GM23338 (cell line): ENCODE measurements at places on chromosomes 2 and 18. TPM values are rescaled to one million over a fixed set of nuclear protein-coding genes. Genes with fewer than 3 reads are reported as not detected.
A peak's percentile ranks its signal among the peaks of the same experiment; 100 is the strongest.

The GPAT2 gene
- 2.0 and 2.2 TPM in 2 replicates for total RNA-seq

The CACNB4 gene
- 7.6 and 9.8 TPM in 2 replicates for total RNA-seq

DNA sequence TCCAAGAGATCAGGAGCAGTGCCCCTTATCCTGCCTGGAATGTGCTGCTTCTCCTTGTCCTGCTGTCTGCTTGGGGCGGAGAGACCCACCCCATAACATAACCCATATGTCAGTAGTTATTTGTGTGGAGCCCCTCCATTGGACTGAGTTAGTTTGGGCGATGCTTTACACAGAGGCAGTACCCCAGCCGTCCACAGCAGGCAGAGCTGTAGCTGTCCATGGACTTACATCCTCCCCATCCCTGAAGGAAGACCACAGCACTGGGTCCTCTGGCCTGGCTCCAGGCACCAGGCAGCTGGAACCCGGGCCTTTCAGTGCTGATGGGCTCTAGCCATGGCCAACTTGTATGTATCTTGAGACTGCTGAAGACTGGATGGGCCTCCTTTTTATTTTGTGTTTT, 20.3 kb downstream of the GKN2 start:
- peak; percentile 28 for DNase-seq
- H3K27ac ChIP-seq: no peak overlapping the region
- no peaks in the 10 kb centered on the region for H3K27me3 ChIP-seq
- H3K4me3 ChIP-seq: no peak overlapping the region

- H3K27ac ChIP-seq: no peak overlapping the region
- H3K36me3 ChIP-seq: no peaks in the 10 kb centered on the region
- no peaks in the 10 kb centered on the region for H3K4me1 ChIP-seq
- no peak for DNase-seq
- no peak overlapping the region for H3K4me3 ChIP-seq
Observed at GRCh38 chr2:178177066-178177679, 17.1 kb upstream of the OSBPL6 start.

GRCh38 chr2:172280571-172281361, 146.6 kb upstream of the ITGA6 start:
- peaks cover 19% of the 10 kb centered on the region for H3K4me1 ChIP-seq
- no peak for DNase-seq
- no peak overlapping the region for H3K4me3 ChIP-seq
- no peaks in the 10 kb centered on the region for H3K36me3 ChIP-seq

DNA sequence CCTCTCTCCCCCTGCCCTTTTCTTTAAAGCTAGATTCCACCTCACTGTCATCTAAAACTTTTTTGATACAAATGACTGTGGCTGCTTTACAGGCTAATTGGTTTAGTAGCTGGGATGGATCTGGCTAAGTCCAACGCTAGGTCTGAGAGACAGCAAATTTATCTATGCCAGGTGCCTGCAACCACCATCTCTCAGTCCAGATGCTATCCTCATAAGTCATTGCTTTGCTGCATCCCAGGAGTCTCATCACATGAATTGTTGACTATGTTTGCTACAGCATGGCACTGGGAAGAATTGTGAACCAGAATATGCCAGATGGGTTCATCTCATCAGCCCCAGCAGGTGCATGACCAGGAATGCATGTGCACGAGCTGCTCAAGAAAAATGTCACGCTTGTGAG, 100.0 kb upstream of the PID1 start:
- no peaks in the 10 kb centered on the region for H3K4me1 ChIP-seq
- no peak overlapping the region for H3K27ac ChIP-seq
- H3K27me3 ChIP-seq: no peaks in the 10 kb centered on the region
- no peak for DNase-seq
- no peaks in the 10 kb centered on the region; the same call in 1 of the 2 replicates for H3K36me3 ChIP-seq

The LYG2 gene
- 1.2 TPM in 1 of 2 replicates, not detected in the other for total RNA-seq

- no peak overlapping the region for H3K27ac ChIP-seq
- 0 out of 2 replicates have a peak, but pooled peaks cover 7% of the 10 kb centered on the region for H3K36me3 ChIP-seq
- DNase-seq: no peak
- peaks cover 3% of the 10 kb centered on the region; the same call in 1 of the 2 replicates for H3K4me1 ChIP-seq
- no peaks in the 10 kb centered on the region for H3K27me3 ChIP-seq
- no peak overlapping the region for H3K4me3 ChIP-seq
Observed at GRCh38 chr2:36438449-36438977, 82.9 kb downstream of the CRIM1 start.

DNA sequence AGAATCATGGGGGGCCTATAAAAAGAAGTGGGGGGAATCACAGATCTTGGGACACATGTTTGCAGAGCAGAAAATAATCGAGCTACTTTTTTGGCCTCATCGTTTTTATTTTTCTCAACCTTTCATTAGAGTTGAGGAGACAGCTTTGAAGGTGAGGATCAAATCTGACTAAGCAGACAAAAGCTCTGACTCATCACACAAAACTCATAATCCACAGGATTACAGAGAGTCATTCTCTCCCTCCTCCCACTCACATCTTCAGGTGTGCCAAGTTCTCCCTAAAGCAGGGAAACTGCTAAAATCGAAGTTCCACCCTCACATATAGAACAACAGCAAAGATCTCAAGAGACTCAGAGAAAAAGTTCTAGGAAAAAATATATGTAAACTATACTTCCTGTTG, 15.6 kb downstream of the BAZ2B start:
- H3K27me3 ChIP-seq: no peaks in the 10 kb centered on the region
- peaks cover 8% of the 10 kb centered on the region for H3K4me1 ChIP-seq
- DNase-seq: no peak
- no peak overlapping the region for H3K4me3 ChIP-seq
- peak overlapping the region; percentile 41; the same call in 1 of the 2 replicates for H3K27ac ChIP-seq

DNA sequence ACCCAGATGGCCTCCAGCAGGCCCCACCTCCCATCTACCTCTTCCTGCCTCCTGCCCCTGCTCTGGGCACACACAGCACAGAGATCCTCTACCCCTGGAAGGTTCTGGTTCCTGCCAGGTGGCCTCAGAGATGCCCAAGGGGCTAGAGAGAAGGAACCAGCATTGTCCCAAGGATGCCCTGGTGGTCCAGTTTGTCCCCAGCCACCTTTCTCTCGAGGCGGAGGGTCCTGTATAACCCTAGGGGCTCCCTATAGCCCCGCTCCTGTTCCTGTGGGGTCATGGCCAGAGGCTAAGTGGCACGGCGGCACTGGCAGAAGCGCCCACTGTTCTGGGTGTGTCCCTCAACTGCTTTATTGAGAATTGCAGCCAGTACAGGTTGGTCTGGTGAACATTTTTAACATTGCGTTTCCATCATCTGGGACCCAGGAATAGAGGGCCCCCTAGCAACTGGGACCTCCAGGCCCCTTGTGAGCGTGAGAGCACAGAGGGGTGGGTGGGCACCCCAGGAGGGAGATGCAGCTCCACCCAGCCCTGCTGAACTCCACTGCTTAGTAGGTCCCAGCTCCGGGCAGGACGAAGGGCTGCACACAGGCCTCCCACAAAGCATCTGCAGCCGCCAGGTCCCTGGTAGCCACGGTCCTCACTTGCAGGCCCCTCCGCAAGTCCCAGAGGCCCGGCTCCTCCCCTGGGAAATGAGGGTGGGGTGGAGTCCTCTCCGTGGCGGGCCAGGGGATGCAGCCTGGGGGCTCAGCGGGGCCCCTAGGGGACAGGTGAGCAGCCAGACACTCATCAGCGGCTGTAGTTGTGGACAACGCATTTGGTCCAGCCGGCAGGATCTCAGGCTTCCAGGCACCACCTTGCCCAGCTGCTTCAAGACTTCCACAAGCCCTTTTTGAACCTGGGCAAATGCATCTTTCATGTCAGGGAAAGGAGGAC, 33.1 kb downstream of the GPC1 start:
- no peak overlapping the region for H3K4me3 ChIP-seq
- 0 out of 2 replicates have a peak, but pooled peaks cover 8% of the 10 kb centered on the region for H3K27me3 ChIP-seq
- no peak for DNase-seq
- no peak overlapping the region for H3K27ac ChIP-seq
- H3K4me1 ChIP-seq: no peaks in the 10 kb centered on the region

DNA sequence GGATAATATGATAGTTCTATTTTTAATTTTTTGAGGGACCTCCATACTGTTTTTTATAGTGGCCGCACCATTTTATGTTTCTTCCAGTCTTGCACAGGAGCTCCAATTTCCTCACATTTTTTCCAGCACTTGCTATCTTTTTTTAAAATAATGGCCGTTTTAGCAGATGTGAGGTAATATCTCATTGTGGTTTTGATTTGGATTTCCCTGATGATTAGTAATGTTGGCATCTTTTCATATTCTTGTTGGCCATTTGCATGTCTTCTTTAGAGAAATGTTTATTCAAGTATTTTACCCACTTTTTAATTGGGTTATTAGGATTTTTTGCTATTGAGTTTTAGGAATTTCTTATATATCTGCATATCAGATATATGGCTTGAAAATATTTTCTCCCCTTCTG, 29.9 kb upstream of the NAPG start:
- no peak overlapping the region for H3K27ac ChIP-seq
- no peaks in the 10 kb centered on the region for H3K36me3 ChIP-seq
- no peak for DNase-seq
- H3K4me3 ChIP-seq: no peak overlapping the region

The RAPGEF4 gene
- total RNA-seq: 1.9 and 4.7 TPM in 2 replicates

- H3K27me3 ChIP-seq: no peaks in the 10 kb centered on the region
- H3K4me1 ChIP-seq: peaks cover 12% of the 10 kb centered on the region; the same call in 1 of the 2 replicates
- H3K36me3 ChIP-seq: no peaks in the 10 kb centered on the region
- H3K4me3 ChIP-seq: no peak overlapping the region
- H3K27ac ChIP-seq: no peak overlapping the region
Observed at GRCh38 chr2:170985407-170985806, 56.4 kb downstream of the GORASP2 start.

- no peaks in the 10 kb centered on the region for H3K27me3 ChIP-seq
- no peaks in the 10 kb centered on the region for H3K4me1 ChIP-seq
- no peak for DNase-seq
- no peak overlapping the region for H3K27ac ChIP-seq
- H3K36me3 ChIP-seq: no peaks in the 10 kb centered on the region
- H3K4me3 ChIP-seq: no peak overlapping the region
Observed at GRCh38 chr2:119574108-119574815, 30.0 kb downstream of the CFAP221 start.

The PLCD4 gene
- total RNA-seq: 0.80 TPM in 1 of 2 replicates, not detected in the other

The IHH gene
- total RNA-seq: not detected in 2 replicates

The ALPG gene
- 2.5 and 3.8 TPM in 2 replicates for total RNA-seq

GRCh38 chr2:203394519-203395227, 66.5 kb downstream of the ABI2 start:
- H3K27me3 ChIP-seq: no peaks in the 10 kb centered on the region
- peak; percentile 63 for DNase-seq
- H3K36me3 ChIP-seq: no peaks in the 10 kb centered on the region; the same call in 1 of the 2 replicates
- H3K4me3 ChIP-seq: no peak overlapping the region

DNA sequence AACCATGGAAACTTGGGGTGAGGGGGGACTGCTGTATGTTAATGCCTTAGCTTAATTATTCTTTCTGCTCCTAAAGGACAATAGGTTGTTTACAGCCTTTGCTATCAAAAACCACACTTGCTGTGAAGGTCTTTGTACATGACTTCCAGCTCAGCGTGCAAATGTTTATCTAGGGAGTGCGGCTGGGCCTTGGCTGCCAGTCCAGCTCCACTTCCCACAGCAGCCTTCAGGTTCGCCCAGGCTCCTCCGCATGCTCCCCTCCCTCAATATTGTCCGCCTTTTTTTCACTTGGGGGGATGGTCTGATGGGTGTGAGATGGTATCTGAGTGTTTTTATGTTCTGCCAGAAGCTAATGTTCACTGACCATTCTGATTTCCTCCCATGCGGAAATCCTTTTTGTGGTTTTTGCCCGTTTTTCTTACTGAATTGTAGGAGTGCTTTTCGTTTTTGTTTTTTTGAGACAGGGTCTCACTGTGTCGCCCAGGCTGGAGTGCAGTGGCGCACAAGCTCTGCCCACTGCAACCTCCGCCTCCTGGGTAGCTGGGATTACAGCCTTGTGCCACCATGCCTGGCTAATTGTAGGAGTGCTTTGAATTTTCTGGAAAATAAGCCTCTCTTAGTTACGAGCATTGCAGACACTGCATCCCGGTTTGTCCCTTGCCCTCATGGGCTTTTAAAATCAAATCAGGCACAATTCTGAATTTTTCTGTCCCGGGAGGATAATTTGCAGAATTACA, 28.8 kb downstream of the SH3BP4 start:
- H3K4me1 ChIP-seq: peaks cover 40% of the 10 kb centered on the region
- no peak for DNase-seq
- 0 out of 2 replicates have a peak, but pooled peaks cover 3% of the 10 kb centered on the region for H3K36me3 ChIP-seq
- no peak overlapping the region for H3K4me3 ChIP-seq
- no peaks in the 10 kb centered on the region for H3K27me3 ChIP-seq

- H3K27me3 ChIP-seq: no peaks in the 10 kb centered on the region
- peaks cover 4% of the 10 kb centered on the region for H3K4me1 ChIP-seq
- no peak overlapping the region for H3K4me3 ChIP-seq
- no peak for DNase-seq
Observed at GRCh38 chr2:96890252-96890651, 20.4 kb upstream of the SEMA4C start.

The SFTPB gene
- total RNA-seq: not detected in 2 replicates

The NOL4 gene
- total RNA-seq: 0.52 and 4.4 TPM in 2 replicates

DNA sequence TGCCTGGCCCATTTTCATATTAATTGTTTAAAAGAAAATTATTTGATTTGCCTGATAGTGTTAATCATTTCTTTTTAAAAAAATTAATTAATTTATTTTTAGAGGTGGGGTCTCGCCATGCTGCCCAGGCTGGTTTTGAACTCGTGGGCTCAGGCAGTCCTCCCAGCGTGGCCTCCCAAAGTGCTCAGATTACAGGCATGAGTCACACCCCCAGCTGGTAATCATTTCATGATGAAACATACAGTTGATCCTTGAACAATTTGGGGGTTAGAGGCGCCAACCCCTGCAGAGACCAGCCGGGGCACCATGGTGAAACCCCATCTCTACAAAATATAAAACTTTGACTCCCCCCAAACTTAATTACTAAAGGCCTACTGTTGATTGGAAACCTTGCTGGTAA, 7.9 kb downstream of the GPN1 start:
- H3K36me3 ChIP-seq: peaks cover 28% of the 10 kb centered on the region
- H3K27me3 ChIP-seq: no peaks in the 10 kb centered on the region
- DNase-seq: no peak
- H3K27ac ChIP-seq: no peak overlapping the region

The PCARE gene
- total RNA-seq: not detected in 2 replicates

The NAT8 gene
- not detected in 2 replicates for total RNA-seq

The FAHD2A gene
- 48.1 and 51.0 TPM in 2 replicates for total RNA-seq

The MYOM1 gene
- 0.08 and 0.38 TPM in 2 replicates for total RNA-seq

The NT5DC4 gene
- not detected in 2 replicates for total RNA-seq

DNA sequence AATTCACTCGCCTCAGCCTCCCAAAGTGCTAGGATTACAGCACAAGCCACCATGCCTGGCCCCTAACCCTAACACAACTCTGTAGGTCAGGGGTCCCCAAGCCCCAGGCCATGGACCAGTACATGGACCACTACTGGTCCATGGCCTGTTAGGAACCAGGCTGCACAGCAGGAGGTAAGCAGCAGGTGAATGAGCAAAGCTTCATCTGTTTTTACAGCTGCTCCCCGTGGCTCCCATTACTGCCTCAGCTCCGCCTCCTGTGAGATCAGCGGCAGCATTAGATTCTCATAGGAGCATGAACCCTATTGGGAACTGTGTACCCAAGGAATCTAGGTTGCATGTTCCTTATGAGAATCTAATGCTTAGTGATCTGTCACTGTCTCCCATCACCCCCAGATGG, 201.7 kb downstream of the NRP2 start:
- H3K27me3 ChIP-seq: no peaks in the 10 kb centered on the region
- no peak overlapping the region for H3K4me3 ChIP-seq
- DNase-seq: no peak
- no peak overlapping the region for H3K27ac ChIP-seq
- peaks cover 6% of the 10 kb centered on the region for H3K4me1 ChIP-seq
